ENCODE measurements at places on chromosomes 4 and X.

DNA sequence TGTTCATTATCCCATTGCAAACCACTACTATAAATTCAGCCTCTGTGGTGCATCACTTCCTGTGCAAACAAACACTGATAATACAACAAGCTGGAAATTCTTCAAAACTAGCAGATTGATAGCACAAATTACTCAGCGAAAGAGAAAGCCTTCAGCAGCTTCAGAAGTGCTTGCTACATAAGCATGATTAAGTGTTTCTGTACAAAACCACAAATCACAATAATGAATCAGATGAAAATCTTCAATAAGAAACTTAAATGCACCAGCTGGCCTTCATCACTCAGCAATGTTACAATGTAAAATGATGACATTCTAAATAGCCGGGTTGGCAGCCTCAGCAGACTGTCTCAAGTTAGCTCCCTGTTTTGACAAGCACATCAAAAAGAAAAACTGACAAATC lies 262.2 kb downstream of the SPOCK3 start:
- DNase-seq, result no peak

- DNase-seq, result no peak
Observed at GRCh38 chr4:80308466-80308822, 27.1 kb upstream of the CFAP299 start.

- DNase-seq, result no peak
Observed at GRCh38 chr4:100306018-100306417, 115.8 kb upstream of the DDIT4L start.

GRCh38 chr4:32140636-32141035 lies 1420.5 kb downstream of the PCDH7 start:
- DNase-seq, result no peak

DNA sequence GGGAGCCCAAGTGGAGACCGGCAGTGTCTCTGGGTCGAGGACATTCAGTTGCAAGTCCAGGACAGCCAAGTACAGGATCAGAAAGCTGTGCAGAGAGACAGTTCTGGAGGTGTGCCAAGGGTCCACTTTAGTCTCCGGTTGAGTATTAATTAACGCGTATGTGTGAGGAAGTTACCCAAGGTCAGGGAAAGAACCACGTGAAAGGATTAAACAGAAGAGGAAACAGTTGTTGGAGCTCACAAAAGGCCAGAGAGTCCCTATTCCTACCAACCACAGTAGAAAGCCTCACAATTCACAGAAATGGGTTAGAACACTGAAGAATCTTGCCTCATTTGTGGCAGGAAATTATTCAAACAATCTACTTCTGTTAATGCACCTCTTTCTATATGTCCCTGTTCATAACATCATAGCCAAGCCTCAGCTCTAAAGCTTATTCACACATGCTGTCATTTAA lies 17.9 kb upstream of the NSUN7 start:
- peak; percentile 71 for DNase-seq

- DNase-seq, result no peak
Observed at GRCh38 chr4:119788349-119789266, 160.0 kb upstream of the PDE5A start.

- DNase-seq, result no peak
Observed at GRCh38 chrX:8304668-8305067, 133.6 kb upstream of the VCX2 start.

GRCh38 chr4:27759611-27760575 lies 899.3 kb downstream of the STIM2 start:
- no peak for DNase-seq

DNA sequence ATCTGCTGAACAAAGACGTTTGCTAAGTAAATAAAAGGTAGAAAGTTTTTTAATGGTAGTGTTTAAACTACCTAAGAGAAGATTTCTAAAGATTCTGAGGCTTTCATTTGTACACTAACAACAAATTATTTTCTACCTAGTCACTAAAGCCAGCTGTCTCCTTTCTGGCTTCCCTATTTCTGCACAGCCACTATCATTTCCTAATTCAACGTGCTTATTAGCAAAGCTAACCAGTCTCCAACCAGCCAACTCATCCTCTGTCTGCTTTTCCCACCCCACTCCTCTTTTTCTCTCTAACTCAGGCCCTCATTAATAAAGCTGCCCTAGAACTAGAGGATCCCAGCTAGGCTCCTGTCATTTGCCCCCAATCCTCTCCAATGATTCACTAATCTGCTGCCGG lies 118.2 kb downstream of the ZNF827 start:
- DNase-seq, result no peak

GRCh38 chr4:139554893-139555704 lies 920 bp downstream of the SETD7 start:
- DNase-seq, result peak; percentile 96

DNA sequence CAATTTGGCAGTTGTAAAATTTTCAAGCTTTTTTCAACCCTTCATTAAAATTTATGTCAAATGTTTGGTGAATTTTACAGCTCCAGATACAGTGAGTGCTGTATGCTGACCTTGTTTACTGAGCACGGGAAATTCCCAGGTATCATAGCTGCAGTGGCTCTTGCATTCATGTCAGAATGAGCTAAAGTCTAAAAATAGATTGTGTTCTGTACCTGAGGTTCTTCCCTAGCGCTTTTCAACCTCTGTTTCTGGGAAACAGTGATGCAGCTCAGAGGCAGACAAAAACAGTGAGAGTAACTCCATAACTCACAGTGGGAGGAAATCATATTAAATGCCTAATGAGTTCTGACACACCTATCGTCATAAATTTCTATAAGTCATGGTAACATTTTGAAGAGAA lies 393.8 kb upstream of the GNPDA2 start:
- no peak for DNase-seq

GRCh38 chr4:82551734-82552133 lies 10.1 kb downstream of the TMEM150C start:
- no peak for DNase-seq

GRCh38 chrX:426881-427280 lies 40.2 kb upstream of the PPP2R3B start:
- no peak for DNase-seq

DNA sequence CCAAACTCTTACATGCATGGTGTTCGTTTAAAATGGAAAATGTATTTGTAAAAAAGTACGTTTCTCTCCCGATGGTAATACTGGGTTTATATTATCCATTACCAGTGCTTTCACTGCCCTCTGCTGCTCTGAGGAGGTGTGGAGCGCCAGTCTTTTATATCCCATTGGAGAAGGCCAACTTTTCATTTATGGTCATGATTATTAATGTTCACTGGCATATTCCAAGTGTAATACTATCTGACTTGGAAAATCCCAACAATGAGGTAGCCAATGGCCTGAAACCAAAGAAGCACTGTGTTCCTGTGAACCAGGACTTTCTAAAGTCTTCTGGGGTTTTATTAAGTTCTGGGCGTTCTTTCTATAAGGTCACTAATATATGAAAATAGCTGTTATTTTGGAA lies 80.7 kb downstream of the SYNPO2 start:
- peak; percentile 69 for DNase-seq

GRCh38 chr4:73609706-73610105 lies 10.5 kb downstream of the RASSF6 start:
- DNase-seq, result peak; percentile 48

GRCh38 chr4:110467400-110467799 lies 8.6 kb upstream of the ENPEP start:
- no peak for DNase-seq

GRCh38 chr4:72442715-72443114 lies 126.3 kb downstream of the ADAMTS3 start:
- no peak for DNase-seq

DNA sequence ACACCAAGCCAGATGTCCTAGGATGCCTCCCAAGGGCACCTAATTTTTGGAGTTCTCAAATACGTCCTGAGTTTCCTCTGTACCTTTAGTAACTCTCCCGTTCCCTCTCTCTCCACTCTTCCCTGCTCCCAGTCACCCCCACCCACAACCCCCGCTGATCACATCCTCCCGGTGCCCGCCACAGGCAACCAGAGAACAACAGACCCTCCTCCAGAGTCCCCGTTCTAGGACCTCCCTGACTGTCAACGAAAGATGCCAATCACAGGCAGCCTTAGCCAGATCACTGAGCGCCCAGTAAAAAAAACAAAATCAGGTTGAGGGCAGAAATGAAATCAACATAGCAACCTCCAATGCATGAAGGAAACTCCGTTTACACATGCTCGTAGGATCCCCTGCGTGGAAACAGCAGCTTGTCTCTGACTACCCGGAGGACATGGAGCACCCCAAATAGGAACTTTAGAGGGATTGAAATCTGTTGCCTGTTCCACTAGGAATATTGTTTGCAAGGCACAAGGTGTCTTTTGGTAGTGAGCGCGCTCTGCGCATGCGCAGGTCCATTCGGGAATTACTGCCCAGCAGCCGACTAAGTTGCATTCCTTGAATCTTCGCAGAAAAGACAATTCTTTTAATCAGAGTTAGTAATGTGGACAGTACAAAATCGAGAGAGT lies at the start of gene GABRB1:
Gene GABRB1 (plus strand): TSS at position 557 of the 668 bp plus-strand sequence.
- DNase-seq, result peak; percentile 52

DNA sequence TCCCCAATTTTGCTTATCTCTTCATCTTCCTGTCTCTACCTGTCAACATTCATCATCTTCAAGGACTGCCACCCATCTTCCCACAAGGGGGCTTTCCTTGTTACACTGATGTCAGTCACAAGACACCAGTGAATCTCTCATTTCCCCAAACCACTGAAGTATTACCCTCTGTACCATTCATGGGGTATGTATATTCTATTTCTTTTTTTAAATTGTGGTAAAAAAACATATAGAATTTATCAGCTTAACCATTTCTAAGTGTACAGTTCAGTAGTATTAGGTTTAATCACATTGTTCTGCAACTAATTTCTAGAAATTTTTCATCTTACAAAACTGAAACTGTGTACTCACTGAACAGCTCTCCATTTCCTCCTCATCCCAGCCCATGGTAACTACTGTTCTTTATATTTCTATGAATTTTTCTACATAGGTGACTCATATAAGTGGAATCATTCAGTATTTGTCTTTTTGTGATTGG lies 98.6 kb downstream of the LARP7 start:
- no peak for DNase-seq

GRCh38 chrX:18002791-18003190 lies 141.7 kb upstream of the RAI2 start:
- DNase-seq, result no peak

DNA sequence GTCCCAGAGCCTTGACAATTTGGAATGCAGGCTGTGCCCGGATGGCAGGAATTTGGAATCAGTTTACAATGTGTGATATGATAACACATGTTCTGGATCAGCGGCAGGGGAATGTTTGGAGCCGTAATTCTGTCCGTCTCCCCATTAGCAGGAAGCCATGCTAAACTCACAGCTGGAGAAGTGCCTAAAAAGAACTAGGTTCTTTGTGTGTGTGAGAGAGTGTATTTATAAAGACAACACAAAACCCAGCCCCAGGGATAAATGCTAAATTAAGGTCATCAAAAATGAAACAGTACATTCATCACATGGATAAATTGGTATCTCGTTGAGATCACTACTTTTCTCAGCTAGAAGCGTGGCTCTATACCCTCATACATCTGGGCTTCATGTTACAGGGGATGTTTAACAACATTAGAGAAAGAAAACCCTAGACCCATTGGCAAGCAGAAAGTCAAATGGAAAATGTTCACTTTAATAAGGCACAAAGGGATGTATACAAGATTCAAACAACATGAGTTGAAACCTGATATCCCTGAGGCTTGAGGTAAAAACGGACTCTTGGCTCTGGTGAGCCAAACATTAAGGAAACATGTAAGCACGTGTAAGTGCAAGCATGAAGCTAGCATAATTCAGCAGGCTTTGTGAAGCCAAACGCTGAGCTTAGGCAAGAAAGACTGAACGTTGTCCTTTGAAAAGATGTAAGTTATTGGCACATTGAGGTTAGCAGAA lies 18.0 kb upstream of the TMEM131L start:
- DNase-seq, result peak; percentile 5

Data from dermis blood vessel endothelial cell (primary cell).